NCI-H1436 treated with DMSO at 0.1 percent for 48 hours (cell line): ENCODE measurements at places on chromosomes 3 and 15.

GRCh38 chr3:58021072-58021959, 13.1 kb downstream of the FLNB start:
- no peak for DNase-seq

DNA sequence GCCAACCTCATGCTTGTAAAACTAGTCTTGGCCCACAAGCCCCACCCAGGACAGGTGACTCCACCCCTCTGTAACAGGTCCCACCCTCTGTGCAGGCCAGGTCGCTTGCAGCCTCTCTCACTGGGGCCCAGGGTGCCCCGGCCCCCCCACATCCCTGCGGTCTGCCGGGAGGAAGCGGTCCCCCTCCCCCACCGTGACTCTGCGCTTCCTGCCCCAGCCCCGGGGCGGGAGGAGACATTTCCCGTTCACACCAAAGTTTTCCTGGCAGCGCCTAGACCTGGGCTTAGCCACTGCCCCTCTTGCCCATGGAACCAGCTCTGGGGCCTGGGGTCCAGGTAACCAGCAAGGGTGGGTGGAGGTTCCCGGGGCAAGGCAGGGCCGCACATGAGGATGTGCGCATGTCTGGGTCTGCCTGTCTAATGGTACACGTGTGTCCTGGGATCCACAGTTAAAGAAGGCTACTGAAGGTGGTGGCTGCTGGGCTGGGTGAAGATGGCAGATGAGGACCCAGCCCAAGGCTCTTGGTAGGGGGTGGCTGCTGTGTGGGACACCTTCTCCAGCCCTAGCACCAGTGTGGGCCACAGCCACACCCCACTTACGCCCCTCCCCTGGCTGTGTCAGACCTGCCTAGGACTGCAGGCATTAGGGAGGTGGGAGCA, 8.4 kb downstream of the NBEAL2 start:
- DNase-seq: no peak

- DNase-seq: no peak
Observed at GRCh38 chr15:28912422-28912821, 26.6 kb downstream of the APBA2 start.

- DNase-seq: no peak
Observed at GRCh38 chr3:24533561-24534193, 39.0 kb upstream of the THRB start.

GRCh38 chr3:42192334-42193200, 73.4 kb downstream of the CCK start:
- no peak for DNase-seq

- DNase-seq: no peak
Observed at GRCh38 chr3:101992863-101993262, 143.5 kb downstream of the NFKBIZ start.

DNA sequence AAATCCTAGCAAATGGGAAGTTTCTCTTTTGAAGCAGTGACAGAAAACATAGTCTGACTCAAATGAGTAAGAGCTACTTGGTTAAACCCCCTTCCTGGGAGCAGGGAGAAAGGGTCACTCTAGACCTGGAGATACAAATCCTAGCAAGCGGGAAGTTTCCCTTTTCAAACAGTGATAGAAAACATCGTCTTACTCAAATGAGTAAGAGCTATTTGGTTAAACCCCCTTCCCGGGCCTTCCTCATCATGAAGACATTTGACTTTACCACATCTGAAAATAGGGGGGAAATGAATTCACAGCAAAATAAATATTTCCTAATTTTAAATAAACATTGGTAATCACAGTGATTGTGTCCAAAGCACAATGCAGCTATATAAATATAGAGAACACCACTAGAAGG, 79.2 kb downstream of the FOXB1 start:
- no peak for DNase-seq

DNA sequence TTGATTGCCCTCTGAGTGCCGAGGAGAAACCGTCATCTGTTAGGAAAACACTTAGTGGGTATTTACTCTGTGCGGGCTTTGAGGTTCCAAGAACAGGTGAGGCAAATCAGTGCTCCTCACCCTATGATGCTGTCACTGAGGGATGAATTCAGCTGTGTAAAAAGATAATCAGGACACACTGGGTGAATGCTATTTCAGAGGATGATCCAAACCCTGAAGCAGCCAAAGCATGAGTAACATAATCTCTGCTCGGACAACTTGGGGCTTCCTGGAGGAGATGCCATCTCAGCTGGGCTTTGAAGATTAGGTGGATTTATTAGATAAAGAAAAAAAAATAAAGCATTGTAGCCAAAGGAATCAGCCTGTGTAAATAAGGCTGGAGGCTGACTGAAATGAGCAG, 10.5 kb upstream of the GADL1 start:
- DNase-seq: no peak

DNA sequence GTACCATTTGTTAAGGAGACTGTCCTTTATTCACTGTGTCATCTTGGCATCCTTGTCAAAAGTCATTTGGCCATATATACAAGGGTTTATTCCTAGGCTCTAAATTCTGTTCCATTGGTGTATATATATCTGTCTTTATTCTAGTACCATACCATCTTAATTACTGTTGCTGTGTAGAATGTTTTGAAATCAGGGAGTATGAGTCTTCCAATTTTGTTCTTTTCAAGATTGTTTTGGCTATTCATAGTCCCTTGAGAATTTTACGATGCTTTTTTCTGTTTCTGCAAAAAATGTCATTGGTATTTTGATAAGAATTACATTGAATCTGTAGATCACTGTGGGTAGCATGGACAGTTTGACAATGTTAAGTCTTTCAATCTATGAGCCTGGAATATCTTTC, 28.7 kb downstream of the PFN2 start:
- no peak for DNase-seq

GRCh38 chr3:141796889-141797781, 33.9 kb downstream of the GRK7 start:
- no peak for DNase-seq

DNA sequence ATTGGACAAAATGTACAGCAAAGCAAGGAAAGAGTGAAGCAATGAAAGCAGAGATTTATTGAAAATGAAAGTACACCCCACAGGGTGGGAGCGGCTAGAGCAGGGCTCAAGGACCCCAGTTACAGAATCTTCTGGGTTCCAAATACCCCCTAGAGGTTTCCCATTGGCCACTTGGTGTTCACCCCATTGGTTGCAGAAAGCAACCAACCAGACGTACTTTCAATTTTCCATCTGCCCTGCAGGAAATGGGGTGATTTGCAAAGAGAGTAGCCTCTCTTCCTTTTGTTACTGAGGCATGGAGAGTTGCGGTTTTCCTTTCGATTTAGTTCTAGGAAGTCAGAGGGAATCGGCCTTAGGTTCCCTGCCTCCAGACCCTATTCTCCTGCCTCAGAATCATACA, 2.4 kb downstream of the PML start:
- DNase-seq: no peak

- no peak for DNase-seq
Observed at GRCh38 chr15:59298225-59298853, 74.3 kb downstream of the MYO1E start.

- DNase-seq: no peak
Observed at GRCh38 chr3:187292181-187292580, 644 bp upstream of the MASP1 start.

DNA sequence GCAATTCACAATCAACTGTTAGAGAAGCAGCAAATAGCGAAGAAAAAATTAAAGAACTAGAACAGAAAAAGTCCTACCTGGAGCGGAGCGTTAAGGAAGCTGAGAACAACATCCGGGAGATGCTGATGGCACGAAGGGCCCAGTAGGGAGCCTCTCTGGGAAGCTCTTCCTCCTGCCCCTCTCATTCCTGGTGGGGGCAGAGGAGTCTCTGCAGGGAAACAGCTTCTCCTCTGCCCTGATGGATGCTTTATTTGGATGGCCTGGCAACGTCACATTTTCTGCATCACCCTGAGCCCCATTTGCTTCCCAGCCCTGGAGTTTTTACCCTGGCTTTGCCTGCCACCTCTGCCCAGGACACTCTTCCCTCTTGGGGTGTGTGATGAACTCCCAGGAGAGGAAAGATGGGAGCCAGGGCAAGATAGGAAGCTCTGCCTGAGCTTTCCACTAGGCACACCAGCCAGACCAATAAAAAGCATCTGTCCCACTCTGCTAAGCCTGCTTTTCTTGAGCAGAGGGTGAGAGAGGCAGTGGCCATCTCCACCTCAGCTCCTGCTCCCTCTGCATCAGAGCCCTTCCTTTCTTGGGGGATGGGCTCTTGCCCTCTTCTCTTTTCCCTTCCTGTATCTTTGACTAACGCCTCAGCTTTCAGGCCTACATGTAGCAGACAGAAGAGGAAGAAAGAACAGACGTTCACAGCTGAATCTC, 39.4 kb downstream of the PPARG start:
- DNase-seq: no peak

GRCh38 chr15:77945566-77945965, 131.9 kb downstream of the TBC1D2B start:
- no peak for DNase-seq

- no peak for DNase-seq
Observed at GRCh38 chr3:171753665-171754408, 56.4 kb downstream of the PLD1 start.

- DNase-seq: no peak
Observed at GRCh38 chr3:53775834-53776251, 70.4 kb downstream of the CHDH start.

GRCh38 chr15:46232471-46232870, 597.6 kb downstream of the SQOR start:
- DNase-seq: no peak

- DNase-seq: no peak
Observed at GRCh38 chr3:39541917-39542329, 74.4 kb downstream of the MOBP start.

DNA sequence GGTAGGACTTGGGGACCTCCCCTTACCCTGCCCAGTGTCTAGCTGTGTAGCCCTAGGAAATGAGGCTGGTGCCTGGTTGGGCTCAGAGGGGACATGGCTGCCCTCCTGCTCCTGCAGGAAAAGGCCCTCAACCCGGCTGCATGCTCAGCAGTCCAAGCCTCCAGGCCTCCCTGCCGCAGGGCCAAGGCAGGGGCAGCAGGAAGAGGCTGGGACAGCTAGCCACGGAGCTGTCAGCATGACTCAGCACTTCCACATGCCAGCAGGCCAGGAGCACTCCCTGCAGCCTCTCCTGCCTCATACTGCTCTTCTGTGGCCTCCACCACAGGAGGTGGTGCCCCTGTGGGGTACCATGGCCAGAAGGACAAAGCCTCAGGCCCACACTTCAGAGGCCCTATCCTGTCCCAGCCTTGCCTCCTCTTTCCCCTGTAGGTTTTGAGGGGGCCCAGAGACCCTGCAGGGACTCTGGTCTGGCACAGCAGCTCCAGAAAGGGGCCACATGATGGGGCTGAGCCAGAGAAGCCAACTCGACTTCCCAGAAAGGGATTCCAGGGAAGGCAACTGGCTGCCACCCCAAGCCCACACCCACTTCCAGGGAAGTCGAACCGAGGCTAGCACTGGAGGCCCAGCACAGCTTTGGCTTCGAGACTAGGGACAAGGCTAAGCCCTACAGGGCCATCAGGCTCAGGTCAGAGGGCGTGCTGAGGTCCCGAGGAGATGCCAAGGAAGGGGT, 19.5 kb downstream of the TKT start:
- no peak for DNase-seq

DNA sequence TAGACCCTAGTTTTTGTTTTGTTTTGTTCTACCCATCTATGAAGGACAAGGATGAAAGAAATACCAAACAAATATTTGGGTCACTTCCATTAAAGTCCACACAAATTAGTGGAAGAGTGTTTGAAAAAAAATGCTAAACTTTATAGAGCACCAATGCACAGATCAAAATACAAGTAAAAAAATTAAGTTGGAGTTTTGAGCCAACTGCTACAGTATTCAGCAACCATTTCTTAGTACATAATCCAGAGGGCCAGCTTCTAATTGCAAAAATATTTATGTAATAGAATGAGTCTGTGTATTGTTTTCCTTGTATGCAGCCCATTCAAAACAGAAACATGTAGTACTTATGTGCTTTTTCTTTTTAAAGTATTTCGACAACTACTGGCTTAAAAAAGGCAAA, 121.1 kb downstream of the CBLB start:
- no peak for DNase-seq

GRCh38 chr15:70234256-70234905, 136.7 kb upstream of the TLE3 start:
- DNase-seq: no peak

- no peak for DNase-seq
Observed at GRCh38 chr3:168021737-168022450, 73.8 kb downstream of the GOLIM4 start.

- DNase-seq: no peak
Observed at GRCh38 chr3:35523838-35524237, 115.5 kb upstream of the ARPP21 start.

DNA sequence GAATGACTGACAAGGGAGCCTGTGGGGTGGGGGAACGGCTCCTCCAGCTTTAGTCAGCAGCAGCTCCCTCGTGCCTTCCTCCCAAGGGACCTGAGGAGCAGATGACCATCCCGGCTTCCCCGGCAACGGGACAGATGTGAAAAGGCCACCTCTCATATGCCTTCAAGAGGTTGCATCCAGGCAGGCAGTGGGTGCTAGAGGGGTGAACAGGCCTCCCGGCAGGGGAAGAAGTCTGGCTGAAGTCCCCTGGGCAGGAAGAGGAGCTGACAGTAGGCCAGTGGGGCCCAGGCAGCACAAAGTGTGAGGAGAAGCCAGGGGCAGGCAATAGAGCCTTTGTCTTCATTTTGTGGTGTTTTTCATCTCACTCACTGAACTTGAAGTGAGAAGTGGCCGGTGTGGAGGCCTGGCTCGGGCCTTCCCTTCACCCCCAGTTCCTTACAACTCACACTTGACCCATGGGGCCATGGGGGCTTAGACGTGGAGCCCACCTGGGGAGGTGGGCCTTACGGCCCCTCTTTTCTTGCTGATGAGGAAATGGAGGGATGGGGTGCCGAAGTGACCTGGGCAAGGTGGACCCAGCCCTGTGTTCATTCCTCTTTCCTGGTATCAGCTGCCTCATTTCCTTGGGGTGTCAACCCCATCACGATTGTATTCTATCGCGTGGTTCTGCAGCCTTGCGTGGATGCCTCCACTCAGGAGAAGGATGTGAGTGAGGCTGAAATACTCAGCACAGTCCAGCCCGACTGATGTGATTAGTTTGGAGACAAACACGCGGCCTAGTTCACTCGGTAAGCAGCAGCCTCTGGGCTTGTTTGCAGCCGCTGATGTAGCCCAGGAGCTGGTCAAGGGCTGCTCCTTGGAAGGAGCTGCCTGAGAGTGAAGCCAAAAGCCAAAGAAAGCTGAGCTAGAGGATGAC, 115.5 kb upstream of the ALDH1A3 start:
- no peak for DNase-seq

DNA sequence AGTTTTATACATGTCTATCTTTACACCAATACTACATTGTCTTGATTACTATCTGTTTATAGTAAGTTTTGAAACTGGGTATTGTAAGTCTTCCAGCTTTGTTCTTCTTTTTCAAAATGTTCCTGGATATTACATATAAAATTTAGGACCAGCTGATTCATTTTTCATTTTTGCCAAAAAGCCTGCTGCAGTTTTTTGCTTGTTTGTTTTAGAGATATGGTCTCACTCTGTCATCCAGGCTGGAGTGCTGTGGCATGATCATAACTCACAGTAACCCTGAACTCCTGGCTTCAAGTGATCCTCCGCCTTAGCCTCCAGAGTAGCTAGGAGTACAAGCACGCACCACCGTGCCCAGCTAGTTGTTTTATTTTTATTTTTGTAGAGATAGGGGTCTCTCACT, 20.4 kb upstream of the AP4E1 start:
- DNase-seq: no peak

- no peak for DNase-seq
Observed at GRCh38 chr3:12042638-12043037, 38.5 kb downstream of the SYN2 start.

- no peak for DNase-seq
Observed at GRCh38 chr3:128415773-128416577, 50.7 kb downstream of the DNAJB8 start.
